ENCODE measurements at places on chromosomes 2 and 18. TPM values are rescaled to one million over a fixed set of nuclear protein-coding genes. Genes with fewer than 3 reads are reported as not detected.

The SLC23A3 gene
- polyA plus RNA-seq = 0.80 TPM

The CRYGD gene
- 0.47 TPM for polyA plus RNA-seq

GRCh38 chr18:13629841-13630715 is 96.3 kb downstream of the FAM210A start:
- H3K36me3 ChIP-seq = no peaks in the 10 kb centered on the region
- H3K4me1 ChIP-seq = peaks cover 6% of the 10 kb centered on the region
- H3K27ac ChIP-seq = peak overlapping the region; percentile 13

- no peak overlapping the region for H3K27ac ChIP-seq
- no peak for DNase-seq
- H3K36me3 ChIP-seq = no peaks in the 10 kb centered on the region
- H3K27me3 ChIP-seq = no peaks in the 10 kb centered on the region
- H3K4me1 ChIP-seq = peaks cover 14% of the 10 kb centered on the region
Measured at GRCh38 chr2:128626760-128627511, 308.3 kb upstream of the HS6ST1 start.

- H3K27me3 ChIP-seq = no peaks in the 10 kb centered on the region
- DNase-seq = no peak
- H3K36me3 ChIP-seq = no peaks in the 10 kb centered on the region
- H3K4me1 ChIP-seq = peaks cover 9% of the 10 kb centered on the region
- H3K27ac ChIP-seq = peak overlapping the region; percentile 34
Measured at GRCh38 chr18:56246916-56247315, 391.5 kb downstream of the TXNL1 start.

- H3K27ac ChIP-seq = no peak overlapping the region
- H3K36me3 ChIP-seq = no peaks in the 10 kb centered on the region
- no peaks in the 10 kb centered on the region for H3K4me1 ChIP-seq
- H3K27me3 ChIP-seq = no peaks in the 10 kb centered on the region
- no peak for DNase-seq
- H3K4me3 ChIP-seq = no peak overlapping the region
Measured at GRCh38 chr2:25241452-25241851, 73.1 kb upstream of the POMC start.
